Activated CD4-positive, alpha-beta T cell treated with anti-CD3 and anti-CD28 coated beads, Interleukin-2, Interleukin-6, amounts not matched to agents 100 ng/mL and 50 ng/mL, durations not matched to agents 16 hours and 8 hours (primary cell): ENCODE measurements at places on chromosomes 7 and 10.

GRCh38 chr7:12649348-12649747 is 38.1 kb upstream of the ARL4A start:
- no peak for DNase-seq

DNA sequence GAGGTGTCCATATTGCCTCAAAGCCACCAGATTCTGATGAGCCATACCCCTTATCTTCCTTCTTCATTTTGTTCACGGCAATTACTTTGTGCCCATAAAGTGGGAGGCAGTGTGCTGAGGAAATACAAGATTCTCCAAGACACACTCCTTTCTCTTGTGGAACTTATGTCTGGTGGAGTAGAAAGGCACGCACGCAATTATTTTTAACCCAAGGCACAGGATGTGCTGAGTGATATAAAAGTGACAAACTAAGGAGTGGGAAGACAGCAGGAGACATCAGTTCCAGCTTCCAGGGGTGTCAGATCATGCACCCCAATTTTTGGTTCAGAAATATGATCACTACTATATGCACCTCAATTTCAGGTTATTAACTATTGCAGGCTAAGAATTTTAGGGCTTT is 94.7 kb upstream of the PDCD4 start:
- no peak for DNase-seq

GRCh38 chr10:34766811-34767494 is 48.1 kb downstream of the PARD3 start:
- DNase-seq: no peak

DNA sequence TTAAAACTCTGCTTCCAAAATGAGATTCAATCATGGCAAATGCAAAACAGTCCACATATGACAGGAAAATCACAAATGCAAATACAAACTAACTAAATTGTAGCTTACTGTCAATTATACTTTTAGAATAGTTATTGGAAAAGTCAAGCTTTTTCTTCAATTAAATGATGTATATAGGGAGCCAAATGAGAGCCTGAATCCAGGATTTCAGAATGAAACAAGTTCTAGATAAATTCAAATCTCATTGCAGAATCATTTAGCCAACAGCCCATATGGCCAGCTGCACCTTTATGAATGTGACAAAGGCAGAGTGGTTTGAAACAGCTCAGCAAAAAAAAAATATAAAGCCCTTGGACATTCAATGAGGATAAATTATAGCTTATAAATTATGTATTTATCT is 82.2 kb upstream of the SCIN start:
- DNase-seq: no peak

DNA sequence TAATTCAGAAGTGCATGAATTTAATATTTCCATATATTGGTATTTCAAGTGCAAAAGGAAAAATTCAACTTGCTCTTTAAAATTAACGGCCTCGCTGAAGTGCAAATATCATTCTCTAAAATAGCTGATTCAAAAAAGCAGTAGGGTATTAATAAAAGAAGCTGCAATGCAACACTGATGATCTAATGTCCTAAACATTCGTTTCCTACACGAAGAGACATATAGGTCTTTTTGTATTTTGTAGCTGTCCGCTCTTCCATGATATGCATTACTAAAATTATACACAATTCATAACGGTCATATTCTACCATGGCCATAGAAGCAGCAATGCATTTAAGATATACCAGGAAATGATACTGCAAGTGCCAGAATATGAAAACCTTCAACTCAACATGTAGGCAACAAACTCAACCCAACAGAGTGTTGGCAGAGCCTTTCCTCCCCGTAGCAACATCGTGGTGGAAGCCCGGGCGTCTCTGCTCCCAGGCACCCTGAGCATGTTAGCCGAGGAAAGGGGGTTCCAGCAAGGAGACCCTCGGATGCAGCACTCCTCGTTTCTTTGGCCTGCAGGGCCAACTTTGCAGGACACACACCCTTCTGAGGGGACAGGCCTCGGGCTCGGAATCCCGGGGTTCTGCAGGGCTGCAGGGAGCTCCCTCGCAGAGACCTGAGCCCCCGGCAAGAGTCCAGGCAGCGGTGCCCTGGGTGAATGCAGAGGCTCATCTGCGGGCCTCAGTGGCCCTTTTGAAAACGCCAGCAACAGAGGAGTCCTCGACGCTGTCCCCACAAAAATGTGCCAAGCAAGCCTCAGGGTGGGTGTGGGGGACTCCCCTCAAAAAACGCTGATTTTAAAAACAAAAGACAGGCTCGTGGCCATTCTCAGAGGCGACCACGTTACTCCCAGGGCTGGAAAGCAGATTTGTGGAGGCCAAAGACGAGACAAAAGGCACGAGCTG is 1.6 kb downstream of the FAM171A1 start:
- DNase-seq: no peak

DNA sequence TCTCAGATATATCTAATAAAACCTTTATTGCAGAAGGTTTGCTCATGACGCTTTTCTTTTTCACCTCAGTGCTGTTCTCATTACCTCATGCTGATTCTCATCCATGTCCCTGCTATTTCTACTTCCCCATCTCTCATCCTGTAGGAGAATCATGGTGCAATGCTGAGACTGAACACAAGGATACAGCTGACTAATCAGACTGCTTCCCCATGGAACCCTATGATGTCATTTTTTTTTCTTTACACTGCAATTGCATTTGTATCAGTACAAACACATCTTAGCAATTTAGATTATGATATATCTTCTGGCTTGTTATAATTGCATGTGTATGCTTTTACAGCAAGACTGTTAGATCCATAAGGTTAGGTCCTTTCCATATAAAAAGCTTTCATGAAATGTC is 93.7 kb downstream of the SEMA3A start:
- DNase-seq: no peak

- no peak for DNase-seq
These were observed 149.6 kb upstream of the SEMA3E start for GRCh38 chr7:83798489-83798888.

GRCh38 chr7:33932221-33932620 is 26.9 kb downstream of the BMPER start:
- no peak for DNase-seq

DNA sequence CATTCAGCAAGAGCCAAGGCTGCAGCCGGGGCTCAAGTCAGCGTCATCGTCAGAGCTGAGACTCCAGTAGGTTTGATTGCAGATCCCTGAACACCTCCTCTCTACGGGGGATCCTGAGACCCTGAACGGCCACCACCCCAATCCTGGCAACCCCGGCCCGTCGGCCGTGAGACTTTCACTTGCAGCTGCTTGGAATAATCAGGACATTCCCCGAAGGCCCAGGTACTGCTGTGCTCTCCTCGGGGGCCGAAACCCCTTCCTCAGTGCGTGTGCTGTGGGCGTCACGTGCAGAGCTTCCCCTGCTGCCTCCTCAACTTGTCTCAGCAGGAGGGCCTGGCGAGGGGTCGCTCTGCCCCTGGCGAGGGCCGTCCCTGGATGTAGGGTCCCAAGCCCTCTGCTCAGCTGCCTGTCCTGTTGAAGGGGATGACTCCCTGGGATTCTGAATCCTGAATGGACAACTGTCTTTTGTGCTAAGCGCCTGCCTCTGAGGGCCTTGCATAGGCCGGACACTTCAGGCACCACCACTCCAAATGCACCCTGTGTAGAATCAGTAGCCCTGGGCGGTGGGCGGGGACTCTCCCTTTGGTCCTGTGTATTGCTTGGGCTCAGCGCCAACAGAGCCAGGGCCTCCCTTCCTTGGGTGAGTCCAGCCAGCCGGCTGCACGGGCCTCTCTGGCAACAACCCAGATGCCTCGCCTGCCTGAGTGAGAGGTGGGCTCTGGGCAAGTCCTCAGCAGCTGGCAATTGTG is 63.8 kb upstream of the EBF3 start:
- no peak for DNase-seq

DNA sequence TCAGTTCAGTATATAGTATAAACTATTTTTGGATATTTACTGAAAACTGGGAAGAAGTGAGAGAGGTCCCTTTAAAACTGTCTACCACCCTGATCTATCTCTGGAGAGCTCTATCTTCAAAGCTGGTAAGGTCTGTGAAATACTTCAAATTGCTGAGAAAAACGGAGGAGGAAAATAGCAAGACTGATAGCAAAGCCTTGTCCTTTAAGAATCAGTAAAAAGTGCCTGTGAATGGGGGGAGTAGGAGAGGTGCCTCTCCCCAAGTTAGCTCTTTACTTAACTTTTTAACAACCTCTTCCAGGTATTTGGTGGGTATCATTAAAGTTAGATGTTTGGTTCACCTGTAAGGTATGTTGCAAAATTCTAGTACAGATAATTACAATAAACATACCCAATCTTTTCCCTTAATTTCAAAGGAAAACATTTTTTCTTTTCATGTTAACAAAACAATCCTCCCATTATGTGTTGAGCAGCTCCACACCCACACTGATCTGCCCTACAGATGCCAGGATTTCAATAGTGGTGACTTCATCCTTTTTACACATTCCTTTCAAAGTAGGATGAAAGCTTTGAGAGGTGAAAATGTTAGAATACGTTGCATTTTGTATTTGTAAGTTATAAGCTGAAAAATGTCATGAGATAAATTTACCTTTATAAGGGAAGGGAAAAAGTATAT is 149.2 kb downstream of the CRPPA start:
- no peak for DNase-seq

GRCh38 chr7:107258737-107259136 is 89.9 kb downstream of the HBP1 start:
- no peak for DNase-seq

DNA sequence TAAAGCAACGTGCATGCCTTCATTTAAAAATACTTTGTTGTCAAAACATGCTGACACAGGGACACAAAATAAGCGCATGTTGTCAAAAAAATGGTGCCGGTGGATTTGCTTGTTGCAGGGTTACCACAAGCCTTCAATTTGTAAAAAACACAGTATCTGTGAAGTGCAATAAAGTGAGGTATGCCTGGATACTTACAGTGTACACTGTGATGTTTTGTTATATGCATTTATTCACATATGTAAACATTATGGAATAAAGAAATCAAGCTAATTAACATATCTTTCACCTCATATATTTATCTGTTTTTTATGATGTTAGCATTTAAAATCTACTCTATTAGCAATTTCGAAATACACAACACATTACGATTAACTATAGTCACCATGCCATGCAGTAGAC is 202.6 kb upstream of the FZD8 start:
- DNase-seq: no peak

- DNase-seq: no peak
These were observed 405 bp upstream of the ENTPD1 start for GRCh38 chr10:95755511-95756004.

DNA sequence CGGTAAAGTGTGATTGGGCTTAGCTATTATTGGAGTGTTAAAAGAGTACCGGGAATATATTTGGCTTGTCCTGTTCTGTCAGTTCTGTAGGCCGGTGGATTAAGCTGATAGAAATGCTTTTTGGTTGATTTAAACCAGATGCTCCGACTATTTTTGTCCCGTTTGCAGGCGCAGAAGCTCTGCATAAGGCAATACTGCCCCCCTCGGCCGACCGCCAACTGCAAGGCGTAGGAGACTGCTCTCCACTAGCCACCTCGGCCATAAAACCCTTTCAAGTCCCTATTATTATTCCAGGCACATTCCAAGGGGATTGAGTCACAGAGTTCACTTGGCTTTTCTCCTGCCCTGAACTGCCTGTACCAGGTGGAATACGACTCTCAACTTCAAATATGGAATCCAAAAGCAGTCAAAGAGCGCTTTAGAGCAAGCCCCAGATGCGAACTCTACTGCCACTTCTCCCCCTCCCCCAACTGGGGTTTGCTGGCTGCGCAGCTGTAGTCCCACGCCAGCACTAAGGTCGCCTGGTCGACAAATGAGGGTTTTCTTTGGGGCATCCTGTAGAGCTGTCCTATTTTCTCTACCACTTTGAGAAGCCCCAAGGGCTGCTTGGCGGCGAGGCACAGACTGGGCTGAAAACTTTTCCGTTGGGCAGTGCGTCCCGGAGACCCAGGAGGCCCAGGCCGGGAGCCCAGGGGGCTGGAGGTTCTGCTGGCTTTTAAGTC is 108.3 kb downstream of the REEP3 start:
- DNase-seq: peak; percentile 86

DNA sequence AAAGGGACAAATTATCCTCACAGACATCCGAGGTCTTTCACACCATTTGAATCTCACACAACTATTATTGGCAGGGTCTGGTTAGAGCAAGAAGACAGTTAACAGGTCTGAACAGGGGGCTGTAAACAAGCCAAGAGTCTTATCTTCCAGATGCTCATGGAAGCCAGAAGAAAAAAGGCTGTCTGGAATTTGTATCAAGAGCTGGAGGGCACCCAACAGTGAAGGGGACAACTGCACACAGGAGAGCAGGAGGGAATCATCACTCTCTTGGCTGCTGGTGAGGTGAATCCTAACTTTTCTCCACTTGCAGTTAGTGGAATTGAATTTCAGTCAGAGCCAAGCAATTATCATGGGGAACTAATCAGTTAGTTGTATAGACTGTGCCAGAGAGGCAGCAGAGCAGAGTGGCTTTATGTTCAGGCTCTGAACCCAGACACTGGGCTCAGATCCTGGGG is 880.2 kb upstream of the AUTS2 start:
- DNase-seq: no peak

DNA sequence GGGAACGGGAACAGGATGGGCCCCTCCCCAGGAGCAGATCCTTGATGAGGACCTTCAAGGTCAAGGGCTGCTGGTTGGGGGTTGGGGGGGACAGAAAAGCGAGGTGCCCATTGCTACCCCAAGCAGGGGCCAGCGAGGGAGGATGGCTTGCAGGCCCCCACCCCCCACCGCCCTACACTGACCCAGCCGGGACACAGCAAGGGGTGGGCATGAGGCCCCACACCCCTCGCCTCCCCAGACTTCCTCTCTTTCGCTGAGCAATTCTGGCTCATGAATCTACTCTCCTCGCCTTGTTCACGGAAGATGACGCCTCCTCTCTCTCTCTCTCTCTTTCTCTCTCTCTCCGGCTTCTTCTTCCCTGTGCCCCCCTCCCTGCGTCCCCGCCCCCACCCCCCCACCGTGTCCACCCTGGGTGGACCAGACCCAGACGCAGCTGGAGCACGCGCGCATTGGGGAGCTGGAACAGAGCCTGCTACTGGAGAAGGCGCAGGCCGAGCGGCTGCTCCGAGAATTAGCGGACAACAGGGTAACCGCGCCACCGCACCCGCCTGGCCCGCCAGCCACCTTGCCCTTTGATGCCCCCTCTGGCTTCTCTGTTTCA is 81.1 kb upstream of the GTF2IRD1 start:
- DNase-seq: no peak

- no peak for DNase-seq
These were observed 283.7 kb upstream of the HGF start for GRCh38 chr7:82053453-82054032.

DNA sequence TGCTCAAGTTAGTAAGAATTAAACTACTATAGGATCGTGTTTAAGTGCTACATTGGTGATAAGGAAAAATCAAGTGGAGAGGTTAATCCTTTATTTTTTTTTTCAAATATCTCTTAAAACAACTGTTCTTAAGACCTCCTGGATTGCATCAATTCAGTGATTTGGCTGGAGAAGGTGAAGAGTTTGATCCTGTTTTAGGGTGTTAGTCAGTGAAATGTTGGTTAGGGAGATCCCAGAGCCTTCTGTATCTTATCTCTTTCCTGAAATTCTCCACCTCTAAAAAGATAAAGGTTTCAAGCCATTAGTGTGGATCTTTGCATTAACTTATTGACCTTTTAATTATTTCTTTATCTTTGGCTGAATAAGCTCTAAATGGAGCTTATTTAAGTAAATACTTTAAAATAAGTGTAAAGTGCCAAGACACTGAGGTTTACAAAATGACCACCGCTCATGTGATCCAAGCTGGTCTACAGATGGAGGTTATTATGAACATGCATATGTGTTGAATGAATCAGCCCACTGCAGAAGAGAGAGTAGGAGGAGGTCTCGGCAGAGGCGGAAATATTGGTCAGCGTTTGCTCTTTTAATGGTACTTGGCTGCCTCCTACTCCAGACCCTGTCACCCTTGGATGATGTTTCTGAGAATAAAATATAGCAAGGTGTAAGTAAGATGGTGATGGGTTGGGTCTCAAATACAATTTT is 51.8 kb upstream of the BMPER start:
- no peak for DNase-seq
